ENCODE measurements at places on chromosomes 2 and 18.
A peak's percentile ranks its signal among the peaks of the same experiment; 100 is the strongest.

DNA sequence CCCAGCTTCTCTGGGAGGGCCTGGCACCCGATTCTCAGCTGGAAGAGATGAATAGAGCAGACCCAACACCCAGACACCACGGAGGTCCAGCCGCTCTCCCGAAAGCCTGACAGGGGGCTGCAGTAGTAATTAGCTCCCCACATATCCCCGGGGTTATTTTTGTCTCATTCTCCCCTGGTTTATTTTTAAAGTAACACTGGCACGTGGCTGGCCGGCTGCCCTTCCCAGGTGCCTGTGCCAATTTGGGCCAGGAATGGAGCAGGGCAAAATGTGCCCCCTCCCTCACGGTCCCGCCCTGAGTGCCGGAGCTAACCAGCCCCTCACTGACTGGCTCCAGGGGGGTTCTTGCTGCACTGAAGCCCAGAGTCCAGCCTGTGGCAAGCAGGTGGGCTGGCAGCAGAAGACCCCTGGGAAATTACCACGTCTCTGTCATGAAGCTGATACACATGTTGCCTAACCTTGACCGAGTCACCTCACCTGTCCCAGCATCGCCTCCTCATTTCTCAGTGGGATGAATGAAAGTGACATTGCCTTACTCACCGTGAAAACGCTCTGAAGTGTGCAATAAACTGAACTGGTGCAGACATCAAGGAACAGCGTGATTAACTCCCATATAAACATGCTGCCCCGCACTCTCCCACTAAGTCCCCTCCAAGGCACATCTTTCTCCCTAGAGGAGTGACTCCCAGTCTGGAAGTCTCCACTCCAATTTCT is 18.4 kb downstream of the KCNK3 start:
- DNase-seq: no peak

- DNase-seq: no peak
Observed at GRCh38 chr2:148754864-148755263, 110.3 kb downstream of the EPC2 start.

DNA sequence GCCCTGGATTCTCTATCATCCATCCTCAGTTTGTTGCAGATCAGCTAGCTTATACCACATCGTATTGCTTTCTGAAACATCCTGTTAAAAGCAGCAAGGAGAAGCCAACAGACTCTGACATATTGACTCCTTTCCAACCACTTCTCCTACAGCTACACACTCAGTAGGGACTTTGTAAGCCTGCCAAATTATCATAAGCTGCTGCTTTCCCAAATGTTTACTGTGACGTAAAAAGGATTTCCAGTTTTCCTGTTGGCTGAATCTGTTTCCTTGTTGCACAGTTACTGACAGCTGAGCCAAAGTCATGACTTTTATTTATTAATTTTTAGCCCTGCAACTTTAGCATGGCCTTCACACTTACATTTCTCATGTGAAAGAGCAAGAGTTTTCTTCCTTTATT is 294.3 kb downstream of the KCNJ3 start:
- no peak for DNase-seq

DNA sequence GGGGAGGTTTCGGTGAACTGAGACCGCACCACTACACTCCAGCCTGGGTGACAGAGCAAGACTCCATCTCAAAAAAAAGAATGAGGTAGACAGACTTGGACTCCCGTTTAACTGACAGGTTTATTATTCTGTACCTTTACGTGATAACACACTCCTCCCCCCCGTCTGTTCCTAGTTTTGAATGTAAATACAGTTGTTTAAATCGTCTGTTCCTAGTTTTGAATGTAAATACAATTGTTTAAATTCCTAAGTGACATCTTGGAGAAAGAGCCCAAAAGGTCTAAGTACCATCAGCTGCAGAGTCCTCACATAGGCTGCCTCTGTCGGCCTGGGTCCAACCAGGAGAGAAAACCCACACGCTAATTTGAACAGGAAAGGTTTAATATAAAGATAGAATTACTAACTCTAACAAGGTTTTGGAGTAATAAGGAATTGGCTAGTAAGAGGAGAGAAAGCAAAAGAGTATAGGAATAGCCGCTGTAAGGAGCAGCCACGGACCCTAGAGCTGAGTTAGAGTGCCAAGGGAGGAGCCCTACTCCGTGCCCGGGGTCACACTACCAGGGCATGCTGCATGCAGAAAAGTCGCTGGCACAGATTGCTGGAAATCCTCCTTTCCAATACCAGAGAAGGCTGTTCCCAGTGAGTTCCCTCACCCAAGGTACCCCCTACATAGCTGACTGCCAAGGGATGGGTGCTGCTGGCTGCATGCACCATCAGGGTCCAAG is 83.5 kb upstream of the RANBP2 start:
- no peak for DNase-seq

DNA sequence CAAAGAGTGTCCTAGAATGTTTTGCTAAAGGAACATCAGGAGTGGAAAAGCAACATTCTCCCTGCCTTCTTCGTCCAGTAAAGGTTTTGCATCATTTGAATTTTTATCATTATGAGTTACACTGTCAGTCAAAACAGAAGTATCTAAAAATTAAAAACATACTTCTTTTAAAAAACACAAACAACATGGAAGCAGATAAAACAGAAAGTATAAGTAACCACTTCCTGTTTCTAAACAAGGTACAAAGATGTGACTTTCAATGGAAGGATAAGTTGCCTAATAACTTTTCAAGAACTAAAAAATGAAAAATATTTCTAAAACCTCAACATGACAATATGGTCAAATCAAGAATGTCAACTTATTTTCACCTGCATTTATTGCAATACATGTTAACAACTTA is 158.2 kb downstream of the STK39 start:
- DNase-seq: no peak

- DNase-seq: no peak
Observed at GRCh38 chr18:60110836-60111235, 211.0 kb downstream of the PMAIP1 start.

GRCh38 chr2:138445227-138445626 is 56.3 kb upstream of the SPOPL start:
- no peak for DNase-seq

DNA sequence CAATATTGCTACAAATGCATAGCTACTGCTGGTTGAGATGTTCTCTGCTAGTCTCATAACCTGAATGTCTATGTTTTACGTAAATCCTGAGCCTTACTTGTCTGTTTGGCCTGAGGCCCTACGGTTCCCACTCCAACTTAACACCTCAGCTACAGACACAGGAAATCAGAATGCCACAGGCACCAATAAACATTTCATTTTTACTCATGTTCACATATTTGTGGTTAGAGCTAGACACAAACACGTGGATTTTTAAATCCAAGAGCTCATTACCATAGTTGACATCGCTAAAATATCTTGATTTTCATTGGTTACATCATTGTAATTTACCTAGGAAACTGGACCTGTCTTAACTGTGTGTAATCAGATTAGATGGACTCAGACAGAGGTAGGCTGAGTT is 263.8 kb upstream of the CDH19 start:
- DNase-seq: no peak

DNA sequence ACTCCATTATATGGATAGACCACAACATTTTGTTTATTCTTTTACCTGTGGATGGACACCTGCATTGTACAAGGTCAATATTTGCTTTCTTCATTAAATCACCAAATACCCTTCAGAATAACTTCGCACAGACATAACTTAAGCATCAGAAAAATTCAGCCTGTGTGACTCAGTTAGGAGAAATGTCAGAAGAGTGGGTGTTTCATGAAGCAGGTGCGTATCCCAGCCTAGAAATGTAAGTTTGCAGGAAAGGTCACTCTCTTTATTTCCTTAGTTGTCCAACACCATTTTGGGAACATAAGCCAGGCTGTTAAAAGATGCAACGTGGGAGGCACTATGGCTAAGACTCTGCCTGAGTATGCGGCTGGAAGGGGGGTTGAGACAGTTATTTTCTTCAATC is 48.6 kb upstream of the FHL2 start:
- DNase-seq: no peak

DNA sequence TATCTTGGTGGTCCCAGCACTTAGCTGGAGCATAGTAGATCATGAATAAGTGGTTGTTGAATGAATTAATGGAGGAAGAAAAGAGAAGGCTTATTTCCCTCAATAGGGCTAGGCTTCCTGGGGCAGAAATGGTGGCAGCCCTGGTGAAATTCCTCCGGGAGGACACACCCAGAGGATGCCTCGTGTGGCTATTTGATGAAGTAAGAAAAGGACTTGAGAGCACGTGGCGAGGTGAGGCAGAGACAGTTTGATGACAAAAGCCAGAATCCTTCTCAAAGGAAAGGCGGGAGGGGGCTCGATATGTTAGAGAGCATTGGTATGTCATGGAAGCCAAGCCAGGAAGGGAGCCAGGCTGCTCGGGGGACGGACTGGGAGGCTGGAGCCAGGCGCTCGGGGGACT is 14.7 kb downstream of the FAM228A start:
- no peak for DNase-seq

DNA sequence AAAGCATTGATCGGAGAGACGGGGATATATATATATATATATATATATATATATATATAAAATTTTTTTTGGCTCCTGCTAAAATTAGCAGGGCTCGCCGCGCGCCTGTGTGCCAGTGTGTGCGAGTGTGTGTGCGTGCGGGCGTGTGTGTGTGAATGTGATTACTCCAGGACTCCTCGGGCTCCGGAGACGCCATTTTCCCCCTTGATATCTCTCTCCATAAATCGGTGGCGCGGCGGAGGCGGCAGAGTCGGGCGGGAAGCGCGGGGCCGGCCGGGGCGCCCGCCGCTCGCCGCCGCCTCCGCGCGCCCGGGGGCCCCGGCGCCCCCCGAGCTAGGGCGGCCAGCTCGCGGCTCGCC is 795 bp upstream of the SETBP1 start:
- peak; percentile 19 for DNase-seq
